ENCODE measurements at places on chromosomes 3 and 15. TPM values are rescaled to one million over a fixed set of nuclear protein-coding genes. Genes with fewer than 3 reads are reported as not detected.

- H3K27me3 ChIP-seq = peaks cover 4% of the 10 kb centered on the region
- DNase-seq = no peak
- H3K27ac ChIP-seq = no peak overlapping the region
- H3K4me3 ChIP-seq = no peak overlapping the region
These were observed 597.9 kb downstream of the IGSF11 start for GRCh38 chr3:118436697-118437262.

- H3K27ac ChIP-seq = no peak overlapping the region
- no peak overlapping the region for H3K4me3 ChIP-seq
- no peak for DNase-seq
- H3K27me3 ChIP-seq = peaks cover 16% of the 10 kb centered on the region
- no peaks in the 10 kb centered on the region for H3K36me3 ChIP-seq
These were observed 155.5 kb downstream of the POLR2M start for GRCh38 chr15:57861815-57862586.

DNA sequence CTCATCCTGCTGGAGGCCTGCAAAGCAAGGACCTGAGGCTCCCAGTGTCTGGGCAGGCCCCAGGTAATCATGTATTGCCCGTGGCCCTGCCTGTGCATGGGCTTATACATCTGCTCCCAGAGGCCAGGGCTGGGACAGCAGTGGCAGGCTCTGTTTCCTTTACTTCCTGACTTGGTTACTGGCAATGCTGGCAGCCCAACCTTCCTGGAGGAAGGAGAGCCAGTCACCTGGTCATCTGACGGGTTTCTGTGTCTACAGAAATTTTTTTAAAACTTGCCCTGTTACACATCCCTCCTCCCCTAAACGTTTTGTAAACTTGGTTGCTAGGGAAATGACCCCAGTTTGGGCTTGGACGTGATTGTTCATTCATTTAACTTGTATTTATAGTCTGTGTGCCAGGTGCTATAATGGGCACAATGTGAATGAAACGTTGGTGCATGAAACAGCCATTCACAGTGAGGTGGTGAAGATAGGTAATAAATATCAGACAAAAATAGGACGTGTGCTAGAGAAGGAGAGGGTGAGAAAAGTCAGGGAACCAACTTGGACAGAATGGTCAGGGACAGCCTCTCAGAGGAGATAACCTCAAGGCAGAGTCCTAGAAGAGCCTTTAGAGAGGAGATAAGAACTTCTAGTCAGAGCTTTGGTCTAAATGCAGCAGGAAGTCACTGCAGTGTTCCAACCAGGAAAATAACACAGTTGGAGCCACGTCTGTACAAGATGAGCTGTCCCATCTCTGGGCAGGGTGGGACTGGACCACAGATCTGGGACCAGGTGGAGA is 14.1 kb downstream of the TEX264 start:
- peak overlapping the region; percentile 83 for H3K4me3 ChIP-seq
- no peak for DNase-seq
- peak overlapping the region; percentile 93 for H3K27ac ChIP-seq
- peaks cover 26% of the 10 kb centered on the region for H3K36me3 ChIP-seq
- peaks cover 6% of the 10 kb centered on the region for H3K27me3 ChIP-seq
- H3K4me1 ChIP-seq = peaks cover 85% of the 10 kb centered on the region

DNA sequence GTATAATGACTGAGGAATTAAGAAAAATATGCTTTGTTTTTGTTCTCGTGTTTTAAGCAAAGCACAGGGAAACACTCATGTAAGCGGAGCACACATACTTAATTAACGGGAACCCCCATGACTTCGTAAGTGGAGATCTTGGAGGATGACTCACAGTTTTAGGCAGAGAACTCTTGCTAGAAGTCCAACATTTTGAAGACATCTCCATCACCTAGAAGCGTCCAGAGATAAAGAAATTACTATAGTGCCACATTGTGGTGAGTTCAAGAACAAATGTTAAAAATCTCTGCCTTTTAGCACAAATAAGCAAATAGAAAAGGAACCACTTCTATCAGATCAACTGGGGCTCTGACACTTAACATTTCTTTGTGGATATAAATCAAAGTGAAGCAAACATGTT is 194.1 kb upstream of the ARHGEF26 start:
- H3K27ac ChIP-seq = no peak overlapping the region
- no peak for DNase-seq
- no peaks in the 10 kb centered on the region for H3K36me3 ChIP-seq

- peak overlapping the region; percentile 100 for H3K4me3 ChIP-seq
- H3K27ac ChIP-seq = peak overlapping the region; percentile 96
- peaks cover 6% of the 10 kb centered on the region for H3K27me3 ChIP-seq
- H3K4me1 ChIP-seq = peaks cover 19% of the 10 kb centered on the region
These were observed 1.9 kb downstream of the CBLB start for GRCh38 chr3:105866656-105867653.

Gene SV2B
- polyA plus RNA-seq = not detected

Gene RHOV
- polyA plus RNA-seq = not detected

Gene LRRN1
- polyA plus RNA-seq = not detected

Gene MOBP
- not detected for polyA plus RNA-seq

Gene PML
- polyA plus RNA-seq = 16.2 TPM

Measured in immature natural killer cell (primary cell).